ENCODE measurements at places on chromosomes 5 and 9.

GRCh38 chr5:166672431-166672830, 1619.0 kb upstream of the WWC1 start:
- DNase-seq: no peak

DNA sequence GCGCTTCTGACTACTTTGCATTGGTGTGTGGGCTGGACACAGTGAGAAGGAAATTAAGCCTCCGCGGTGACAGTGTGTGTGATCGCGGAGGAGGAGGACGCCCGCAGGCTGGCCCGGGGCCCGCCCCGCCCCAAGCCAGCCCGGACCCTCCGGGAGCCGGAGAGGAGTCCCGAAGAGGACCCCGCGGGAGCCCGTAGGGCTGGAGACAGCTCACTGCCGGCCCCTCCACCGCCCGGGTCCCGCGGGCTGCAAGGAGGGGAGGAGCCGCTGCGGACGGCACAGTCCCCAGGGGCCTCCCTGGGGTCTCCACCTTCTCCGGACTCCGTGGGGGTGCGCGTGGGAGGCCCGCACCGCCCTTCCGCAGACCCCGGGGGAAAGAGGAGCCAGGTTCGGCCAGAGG, 146.4 kb upstream of the ERCC6L2 start:
- no peak for DNase-seq

- no peak for DNase-seq
These were observed 206.6 kb downstream of the SPOCK1 start for GRCh38 chr5:137292461-137293027.

DNA sequence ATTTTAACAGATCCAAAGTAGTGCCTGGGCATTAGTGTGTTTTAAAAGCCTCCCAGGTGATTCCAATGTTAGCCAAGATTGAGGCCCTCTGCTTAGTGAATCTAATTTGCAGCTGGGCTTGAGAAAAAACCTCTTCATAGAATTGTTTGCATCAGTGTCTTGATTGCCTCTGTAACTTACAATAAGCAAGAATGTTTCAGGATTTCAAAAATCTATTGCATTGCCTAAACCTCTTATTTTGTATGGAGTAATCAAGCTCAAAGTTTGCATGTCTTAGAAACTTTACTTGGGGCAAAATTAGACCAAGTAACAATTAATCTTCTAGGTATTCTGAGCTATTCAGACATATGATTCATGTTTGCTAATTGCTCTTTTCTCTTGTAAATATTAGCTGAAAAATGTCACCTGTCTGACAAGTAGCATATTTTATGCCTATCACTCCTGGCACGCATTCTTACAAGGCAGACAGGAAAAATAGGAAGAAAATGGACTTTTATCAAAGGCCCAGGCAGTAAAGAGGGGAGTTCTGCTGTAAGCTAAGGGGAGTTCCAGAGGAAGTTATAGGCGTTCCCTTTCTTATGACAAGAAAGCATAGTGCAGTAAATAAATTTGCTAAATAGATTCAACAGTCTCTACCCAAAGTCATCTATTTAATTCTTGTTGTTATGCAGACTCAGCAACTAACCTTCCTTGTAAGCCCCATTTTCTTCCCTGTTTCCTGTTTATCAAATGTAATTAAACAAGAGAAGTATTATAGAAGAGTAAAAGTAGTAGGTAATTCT, 21.0 kb downstream of the PDCD1LG2 start:
- DNase-seq: no peak

- no peak for DNase-seq
These were observed 129.8 kb downstream of the TMEM174 start for GRCh38 chr5:73302797-73303147.

DNA sequence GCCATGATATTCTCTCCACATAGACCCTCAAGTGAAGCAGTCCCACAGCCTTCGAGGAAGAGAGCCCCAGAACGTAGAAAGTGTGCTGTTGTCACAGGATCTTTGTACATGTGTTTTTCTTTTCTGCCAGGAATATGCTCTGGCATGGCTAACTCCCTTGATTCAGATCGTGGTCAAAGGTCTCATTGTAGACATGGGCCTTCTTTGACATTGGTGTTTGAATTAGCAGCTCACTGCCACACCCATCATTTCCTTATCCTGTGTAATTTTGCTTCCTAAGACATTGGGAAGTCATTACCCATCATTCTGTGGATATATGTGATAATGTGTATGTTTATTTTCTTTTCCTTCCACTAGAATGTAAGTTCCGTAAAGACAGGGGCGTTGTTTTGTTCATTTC, 25.5 kb downstream of the MTRR start:
- DNase-seq: no peak

DNA sequence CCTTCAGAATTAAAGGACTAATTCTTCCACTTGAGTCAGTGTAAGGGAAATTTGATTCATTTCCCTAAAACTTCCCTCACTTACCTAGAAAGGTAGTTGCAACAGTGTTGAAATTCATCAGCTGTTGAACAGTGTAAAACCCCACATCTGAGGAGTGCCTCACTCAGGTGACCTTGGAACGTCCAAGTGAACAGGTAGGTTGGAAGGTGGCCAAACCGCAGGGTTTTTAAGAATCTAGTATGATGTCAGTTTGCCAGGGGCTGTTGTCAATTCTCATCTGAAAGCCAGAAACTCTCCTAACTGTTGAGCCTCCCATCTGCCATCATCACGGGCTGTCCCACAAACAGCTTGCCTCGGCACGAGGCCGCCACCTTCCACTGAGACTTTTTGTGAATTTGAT, 105.7 kb downstream of the TMEM174 start:
- DNase-seq: no peak

DNA sequence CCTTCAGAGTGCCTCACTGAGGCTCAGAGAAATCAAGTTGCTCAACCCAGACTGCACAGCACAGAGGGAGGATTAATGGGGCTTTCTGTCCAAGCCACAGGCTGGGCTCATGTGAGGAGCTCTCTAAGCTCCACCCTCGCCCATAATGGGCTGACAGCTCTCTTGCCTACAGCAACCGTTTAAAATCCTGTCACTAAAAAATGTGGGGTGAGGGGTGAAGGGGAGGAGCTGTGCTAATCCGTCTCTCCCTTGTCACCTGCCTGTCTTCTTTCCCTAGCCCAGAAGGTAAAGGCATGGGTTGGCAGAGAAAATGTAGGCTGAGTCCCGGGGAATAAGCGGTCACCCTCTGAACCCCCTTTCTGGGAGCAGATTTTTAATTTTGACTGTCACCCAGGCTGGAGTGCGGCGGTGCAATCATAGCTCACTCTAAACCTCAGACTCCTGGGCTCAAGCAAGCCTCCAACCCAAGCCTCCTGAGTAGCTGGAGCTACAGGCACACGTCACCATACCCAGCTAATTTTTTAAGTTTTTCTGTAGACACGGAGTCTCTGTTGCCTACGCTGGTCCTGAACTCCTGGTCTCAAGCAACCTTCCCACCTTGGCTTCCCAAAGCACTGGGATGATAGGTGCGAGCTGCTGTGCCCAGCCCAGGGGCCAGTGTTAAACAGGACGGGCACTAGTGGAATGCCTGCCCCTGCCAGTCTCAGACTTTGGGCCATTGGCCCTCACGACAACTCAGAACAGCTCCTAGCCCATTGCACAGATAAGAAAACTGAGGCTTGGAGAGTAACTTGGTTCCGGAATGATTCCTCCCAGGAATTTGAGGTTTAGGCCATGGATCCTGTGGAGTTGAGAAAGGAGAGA, 89.5 kb downstream of the LMX1B start:
- DNase-seq: no peak

DNA sequence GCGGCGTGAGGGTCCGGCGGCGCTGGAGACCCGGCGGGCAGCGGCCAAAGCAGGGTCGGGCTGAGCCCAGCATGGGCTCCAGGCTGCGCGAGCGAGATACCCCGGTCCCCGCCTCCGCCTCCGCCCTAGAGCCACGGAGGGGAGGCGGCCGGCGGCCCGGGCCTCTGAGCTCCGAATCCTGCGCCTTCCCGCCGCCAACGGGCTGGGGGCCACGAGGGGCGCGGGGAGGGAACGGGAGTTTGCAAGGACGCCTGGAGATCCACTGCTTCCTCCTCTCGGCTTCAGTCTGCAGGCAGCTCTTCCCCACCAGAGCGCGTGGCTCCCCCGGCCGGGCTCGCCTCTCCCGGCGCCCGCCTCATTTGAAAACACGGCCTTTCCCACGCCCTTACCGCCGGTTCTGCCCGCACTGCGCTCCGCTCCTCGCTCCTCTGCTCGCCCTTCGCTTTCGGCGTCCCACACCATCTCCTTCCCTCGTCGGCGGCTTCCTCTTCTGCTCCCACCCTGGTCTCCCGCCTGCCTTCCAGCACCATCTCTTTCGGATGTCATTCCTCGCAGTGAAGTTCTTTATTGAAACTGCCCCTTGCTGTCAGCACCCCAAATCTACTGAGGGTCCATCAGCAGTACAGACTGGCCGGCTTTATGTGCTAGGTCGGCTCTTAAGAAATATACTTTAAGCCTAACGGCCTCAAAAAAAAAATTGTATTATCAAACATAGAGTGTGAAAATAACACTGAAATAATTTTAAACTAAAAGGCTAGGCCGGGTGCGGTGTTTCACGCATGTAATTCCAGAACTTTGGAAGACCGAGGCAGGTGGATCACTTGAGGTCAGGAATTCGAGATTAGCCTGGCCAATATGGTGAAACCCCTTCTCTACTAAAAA, 105.0 kb upstream of the FAM120A start:
- no peak for DNase-seq

DNA sequence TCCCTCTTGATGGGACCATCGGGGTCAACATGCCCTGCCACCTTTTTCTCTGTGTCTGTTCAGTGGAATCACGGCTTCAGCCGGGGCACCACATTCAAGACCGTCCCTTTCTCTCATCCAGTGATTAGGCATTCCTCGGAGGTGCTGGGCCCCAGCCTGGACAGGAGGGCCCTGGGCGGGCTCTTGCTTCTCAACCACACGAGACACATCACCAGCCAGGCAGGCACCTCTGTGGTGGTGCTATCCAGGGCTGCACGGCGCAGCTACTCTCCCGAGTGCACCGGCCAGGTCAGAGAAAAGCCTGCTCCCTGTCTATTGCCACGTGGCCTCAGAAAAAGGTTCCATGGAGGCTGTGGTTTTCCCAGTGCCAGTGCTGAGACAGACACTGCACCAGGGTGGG, 255.2 kb upstream of the IRX1 start:
- DNase-seq: no peak

DNA sequence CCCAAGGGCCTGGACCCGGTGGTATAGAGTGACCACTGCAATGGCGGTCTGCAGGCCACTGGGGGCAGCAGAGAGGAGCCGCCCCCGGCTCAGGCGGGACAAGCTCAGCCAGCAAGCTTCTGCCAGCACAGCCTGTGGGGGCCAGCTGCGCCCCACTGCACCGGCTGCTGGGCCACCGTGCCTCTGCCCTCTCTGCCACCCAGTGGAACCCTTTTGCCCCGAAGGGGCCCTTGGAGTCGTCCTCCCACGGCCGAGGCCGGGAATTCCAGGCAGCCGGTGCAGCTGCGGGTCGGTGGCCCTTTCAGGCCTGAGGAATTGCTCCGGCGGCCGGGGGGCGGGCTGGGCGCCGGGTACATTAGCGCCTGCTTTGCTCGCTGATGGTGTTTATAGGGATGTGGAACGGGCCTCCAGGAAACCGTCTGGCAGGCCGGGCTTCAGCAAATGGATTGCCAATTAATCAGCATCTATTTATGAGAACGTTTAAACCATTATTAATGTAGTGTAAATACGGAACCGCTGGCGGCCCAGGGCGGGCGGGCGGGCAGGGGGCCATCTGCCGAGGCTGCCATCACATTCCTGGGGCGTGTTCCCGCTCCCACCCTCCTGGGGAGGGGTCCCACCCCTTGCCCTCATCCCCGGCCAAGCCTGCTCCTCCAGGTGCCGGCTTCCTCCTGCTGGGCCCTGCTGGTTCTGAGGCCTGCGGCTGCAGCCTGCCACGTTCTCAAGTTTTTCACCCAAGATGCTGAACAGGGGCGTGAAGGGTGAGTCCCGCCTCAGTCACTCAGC, 127.4 kb downstream of the BARX1 start:
- DNase-seq: no peak

DNA sequence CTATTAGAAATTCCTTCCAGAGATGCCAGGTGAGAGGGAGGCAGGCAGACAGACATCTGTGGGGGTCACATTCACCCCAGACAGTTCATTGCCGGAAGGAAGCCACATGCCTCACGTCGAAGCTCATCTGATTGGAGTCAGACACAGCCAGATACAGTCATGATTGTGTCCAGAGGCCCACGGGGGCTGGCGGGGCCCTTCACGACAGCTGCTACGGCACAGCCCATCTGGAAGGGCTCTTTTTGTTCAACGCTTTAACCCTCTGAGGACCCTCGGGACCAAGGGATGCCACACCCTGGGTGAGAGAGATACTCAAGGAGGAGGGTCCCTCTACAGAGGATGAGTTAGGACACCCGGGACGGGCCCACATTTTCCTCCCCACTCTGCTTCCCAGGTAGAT, 31.9 kb upstream of the GABRP start:
- DNase-seq: no peak

- no peak for DNase-seq
These were observed 43.6 kb upstream of the TNFSF15 start for GRCh38 chr9:114849450-114849849.

DNA sequence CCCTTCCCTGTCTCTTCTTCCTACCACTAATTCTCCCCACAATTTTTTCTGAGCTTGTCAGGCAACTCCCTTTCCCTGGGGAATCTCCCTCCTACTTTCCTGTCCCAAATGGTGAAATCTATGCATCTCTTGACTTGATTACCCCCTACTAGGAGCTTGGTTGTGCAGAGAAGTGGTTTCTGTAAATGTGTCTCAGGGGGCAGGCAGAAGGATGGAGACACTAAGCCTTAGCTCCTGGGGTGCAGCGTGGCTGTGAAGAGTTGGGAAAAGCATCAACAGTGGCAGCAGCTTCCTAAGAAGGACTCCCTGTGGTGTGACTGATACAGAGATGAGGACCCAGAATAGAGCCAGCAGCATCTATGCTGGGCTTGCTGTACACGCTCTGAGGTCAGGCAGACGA, 62.3 kb downstream of the NRG2 start:
- no peak for DNase-seq

DNA sequence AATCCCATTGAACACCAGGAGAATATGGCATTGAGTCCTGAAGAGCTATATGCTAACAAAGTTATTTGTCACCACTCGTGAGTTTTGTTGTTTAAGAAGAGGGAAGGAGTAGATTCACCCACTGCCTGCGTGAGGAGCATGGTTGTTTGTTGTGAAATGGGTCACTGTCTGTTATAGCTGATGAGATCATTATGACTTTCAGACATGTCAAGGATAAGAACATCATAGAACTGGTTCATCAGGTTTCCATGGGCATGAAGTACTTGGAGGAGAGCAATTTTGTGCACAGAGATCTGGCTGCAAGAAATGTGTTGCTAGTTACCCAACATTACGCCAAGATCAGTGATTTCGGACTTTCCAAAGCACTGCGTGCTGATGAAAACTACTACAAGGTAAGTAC, 76.9 kb downstream of the SYK start:
- no peak for DNase-seq

All from NCI-H1436 treated with DMSO at 0.1 percent for 48 hours (cell line).